ENCODE measurements at places on chromosomes 5 and 9.
A peak's percentile ranks its signal among the peaks of the same experiment; 100 is the strongest.

DNA sequence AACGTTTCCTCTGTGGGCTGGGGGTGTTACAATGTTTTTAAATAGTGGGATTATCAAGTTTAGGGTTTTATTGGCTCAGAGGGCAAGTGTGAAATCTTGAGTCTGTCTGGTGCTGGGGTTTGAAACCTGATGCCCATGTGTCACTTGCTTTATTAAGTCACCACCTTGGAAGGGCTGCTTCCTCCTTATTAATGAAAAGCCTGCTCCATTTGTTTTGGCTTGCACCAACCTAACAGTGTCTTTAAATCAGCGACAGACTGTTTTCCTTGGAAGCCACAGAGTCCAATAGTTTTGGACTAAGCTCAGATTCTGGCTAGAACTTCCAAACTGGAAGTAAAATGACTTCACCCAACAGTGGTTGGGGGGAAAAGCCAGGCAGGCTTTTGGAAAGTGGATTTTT is 10.7 kb upstream of the PALM2AKAP2 start:
- DNase-seq, result peak; percentile 71

- DNase-seq, result no peak
Observed at GRCh38 chr5:67515762-67516161, 319.2 kb upstream of the CD180 start.

- no peak for DNase-seq
Observed at GRCh38 chr5:44997506-44997905, 188.8 kb downstream of the MRPS30 start.

- DNase-seq, result no peak
Observed at GRCh38 chr5:94017579-94017978, 276.2 kb upstream of the POU5F2 start.
